ENCODE measurements at places on chromosomes 4 and X. TPM values are rescaled to one million over a fixed set of nuclear protein-coding genes. Genes with fewer than 3 reads are reported as not detected.

SPANXD gene
- not detected for polyA plus RNA-seq

OCIAD1 gene
- 247 TPM for polyA plus RNA-seq

DNA sequence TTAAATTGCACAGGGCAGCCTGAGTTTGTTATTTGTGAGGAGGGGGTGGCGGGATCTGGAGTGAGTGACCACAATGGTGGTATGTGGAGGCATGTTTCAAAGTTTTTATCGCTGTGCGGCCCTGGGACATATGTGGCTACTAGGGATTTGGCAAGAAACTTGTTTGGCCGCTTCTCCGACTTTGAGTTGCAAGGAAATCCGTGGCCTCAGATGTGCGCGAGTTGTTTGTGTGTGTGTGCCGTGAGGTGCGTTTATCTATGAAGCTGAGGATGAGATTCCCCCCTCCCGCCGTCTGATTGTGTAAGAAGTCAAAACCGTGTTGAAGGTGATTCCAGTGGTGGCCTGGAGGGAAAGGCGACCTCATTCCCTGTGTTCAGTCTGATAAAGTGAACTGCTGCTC lies 1.4 kb downstream of the JADE3 start:
- DNase-seq: no peak

- no peak for DNase-seq
Measured at GRCh38 chrX:129427267-129427666, 96.0 kb downstream of the SMARCA1 start.

DNA sequence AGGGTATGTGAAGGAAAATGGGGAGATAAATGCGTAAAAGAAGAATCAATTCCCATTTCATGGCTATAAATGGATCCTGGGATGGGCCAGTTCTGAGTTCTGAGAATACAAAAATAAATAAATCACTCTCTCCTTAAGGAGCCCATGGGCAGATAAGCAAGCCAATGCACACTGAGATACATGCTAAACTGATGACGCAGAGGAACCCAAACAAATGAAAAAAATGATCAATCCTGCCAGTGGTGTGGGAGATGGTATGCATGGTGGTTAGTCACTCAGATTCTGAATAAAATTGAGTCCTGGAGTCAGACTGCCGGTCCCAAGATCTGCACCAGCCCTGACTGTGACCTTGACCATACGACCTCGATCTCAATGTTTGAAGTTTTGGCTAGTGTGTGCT lies 59.7 kb downstream of the NEIL3 start:
- DNase-seq: no peak

DNA sequence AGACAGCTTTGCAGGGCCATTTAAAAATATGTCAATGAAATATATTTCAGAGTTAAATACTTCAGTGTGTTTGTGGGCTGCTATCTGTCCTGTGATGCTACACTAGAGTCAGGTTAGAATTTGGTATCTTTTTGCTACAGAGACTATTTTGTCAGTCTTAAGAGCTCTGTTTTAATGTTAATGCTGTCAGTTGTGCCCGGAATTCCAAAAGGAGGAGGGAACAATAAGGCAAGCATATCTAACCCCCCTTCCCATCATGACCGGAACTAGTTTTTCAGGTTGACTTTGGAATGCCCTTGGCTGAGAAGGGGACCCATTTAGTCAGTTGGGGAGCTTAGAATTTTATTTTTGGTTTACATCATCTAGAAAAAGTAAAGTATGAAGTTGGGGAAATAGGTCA lies 34.9 kb upstream of the SLC25A4 start:
- no peak for DNase-seq

DNA sequence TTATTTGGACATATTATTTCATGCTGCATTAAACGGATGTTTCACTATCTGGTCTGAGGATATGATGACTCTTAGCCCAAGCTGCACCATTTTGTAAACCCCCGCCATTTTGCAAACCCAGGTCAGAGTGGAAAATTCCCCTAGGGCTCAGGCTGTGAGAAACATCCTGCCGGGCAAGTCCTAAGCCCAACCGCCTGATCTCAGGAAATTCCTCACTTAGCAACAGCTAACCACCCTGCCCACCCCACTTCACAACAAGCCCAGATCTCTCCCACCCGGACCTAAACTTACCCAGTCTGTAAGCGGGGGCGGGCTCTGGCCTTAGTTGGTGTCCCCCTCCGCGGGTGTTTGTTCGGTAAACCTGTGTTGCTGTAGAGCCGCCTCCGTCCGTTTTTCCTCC lies 2747.1 kb downstream of the PCDH7 start:
- no peak for DNase-seq

All from renal pelvis (tissue), 12 donors.